EH (cell line): ENCODE measurements at places on chromosomes 3 and 15.

DNA sequence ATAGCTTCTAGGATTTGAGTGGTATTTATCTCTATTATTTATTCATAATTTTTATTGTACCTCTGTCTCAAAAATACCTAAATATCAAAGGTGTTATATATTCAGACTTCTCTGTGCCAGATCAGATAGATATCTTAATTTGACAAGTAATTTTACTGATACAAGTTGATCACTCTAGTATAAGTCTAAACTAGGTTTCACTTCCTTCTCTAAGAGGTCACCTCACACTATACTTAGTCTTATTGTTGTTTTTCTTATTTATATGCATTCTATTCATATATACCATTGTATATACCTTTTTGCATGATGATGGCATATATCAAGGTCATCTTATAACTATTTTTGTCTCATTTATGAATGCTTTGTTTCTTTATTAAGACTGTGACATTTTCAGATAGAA is 26.4 kb upstream of the HGD start:
- no peak for DNase-seq

- peak; percentile 25 for DNase-seq
Measured at GRCh38 chr3:75180235-75180944, 483.7 kb upstream of the FRG2C start.

- DNase-seq: peak; percentile 43
Measured at GRCh38 chr3:132256989-132257388, 60.2 kb upstream of the ACP3 start.

DNA sequence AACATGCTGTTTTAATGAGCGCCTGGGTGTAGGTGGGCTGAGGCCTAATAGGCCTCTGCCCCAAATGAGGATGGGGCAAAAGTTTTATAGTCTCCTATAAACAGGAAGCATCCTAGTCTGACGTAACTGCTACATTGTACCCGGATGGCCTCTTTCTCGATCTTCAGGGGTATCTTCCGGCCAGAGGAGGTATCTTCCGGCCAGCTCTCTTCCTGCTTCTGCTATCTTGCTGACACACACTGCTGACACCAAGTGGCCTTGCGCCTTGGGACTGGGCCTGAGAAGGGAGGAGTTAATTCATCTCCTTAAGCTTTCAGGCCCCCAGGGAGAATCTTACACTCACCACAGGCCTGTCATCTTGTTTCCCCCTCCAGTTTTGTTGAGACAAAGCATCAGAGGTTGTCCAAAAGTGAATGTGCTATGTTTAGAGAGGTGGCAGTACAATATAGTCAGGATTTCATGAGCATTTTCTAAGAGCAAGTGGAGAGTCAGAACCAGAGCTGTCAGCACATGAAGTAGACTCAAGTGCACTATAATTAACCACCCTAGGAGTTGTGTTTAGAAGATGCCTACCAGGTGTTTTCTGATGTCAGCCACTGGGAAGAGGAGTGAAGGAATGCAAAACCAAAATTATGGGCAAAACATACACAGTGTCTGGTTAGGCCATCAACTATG is 15.6 kb upstream of the IGSF10 start:
- no peak for DNase-seq

GRCh38 chr3:46887980-46888494 is 10.5 kb downstream of the PTH1R start:
- DNase-seq: no peak

GRCh38 chr3:122977746-122978466 is 49.7 kb downstream of the SEMA5B start:
- DNase-seq: peak; percentile 86
